ENCODE measurements at places on chromosomes 13 and 19.

GRCh38 chr13:39016787-39017186 lies 21.1 kb downstream of the PROSER1 start:
- no peak for DNase-seq

DNA sequence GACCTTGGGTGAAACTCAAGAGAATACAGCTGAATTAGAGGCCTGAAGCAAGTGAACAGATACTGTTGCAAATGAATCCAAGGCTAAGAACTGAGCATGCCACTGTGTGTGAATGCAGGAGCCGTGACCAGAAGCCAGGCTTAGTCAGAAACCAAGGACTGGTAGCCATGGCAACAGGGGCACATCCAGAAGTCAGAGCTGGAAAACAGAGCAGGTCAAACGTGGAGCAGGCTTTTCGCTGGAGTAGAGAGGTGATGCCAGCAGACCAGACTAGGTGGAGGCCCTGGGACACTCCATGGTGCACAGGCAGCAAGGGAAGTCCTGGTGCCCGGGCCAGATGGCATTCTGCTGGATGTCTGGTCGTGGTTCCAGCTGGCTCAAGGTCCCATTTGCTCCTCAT lies 564.1 kb downstream of the PCDH9 start:
- peak; percentile 93 for DNase-seq

- no peak for DNase-seq
These were observed 5.5 kb downstream of the ZBTB7A start for GRCh38 chr19:4061178-4061682.

DNA sequence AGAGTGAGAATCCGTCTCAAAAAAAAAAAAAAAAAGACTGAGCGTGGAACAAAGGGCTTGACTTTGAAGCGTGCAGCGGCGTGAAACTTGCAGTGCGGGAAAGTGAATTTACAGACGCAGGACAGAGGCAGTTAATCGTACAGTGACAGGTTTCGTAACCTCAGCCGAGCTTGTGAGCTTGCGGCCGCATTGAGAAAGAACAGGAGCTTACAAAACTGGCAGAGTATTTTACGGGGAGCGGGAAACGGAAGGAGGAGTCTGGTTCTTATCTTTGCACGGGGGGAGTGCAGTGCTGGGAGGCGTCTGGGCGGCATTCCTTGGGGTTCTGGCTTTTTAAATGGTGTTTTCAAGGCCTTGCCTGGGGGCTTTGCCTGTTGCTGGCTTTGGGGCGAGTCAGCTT lies 6.0 kb upstream of the BSG start:
- DNase-seq = peak; percentile 78

DNA sequence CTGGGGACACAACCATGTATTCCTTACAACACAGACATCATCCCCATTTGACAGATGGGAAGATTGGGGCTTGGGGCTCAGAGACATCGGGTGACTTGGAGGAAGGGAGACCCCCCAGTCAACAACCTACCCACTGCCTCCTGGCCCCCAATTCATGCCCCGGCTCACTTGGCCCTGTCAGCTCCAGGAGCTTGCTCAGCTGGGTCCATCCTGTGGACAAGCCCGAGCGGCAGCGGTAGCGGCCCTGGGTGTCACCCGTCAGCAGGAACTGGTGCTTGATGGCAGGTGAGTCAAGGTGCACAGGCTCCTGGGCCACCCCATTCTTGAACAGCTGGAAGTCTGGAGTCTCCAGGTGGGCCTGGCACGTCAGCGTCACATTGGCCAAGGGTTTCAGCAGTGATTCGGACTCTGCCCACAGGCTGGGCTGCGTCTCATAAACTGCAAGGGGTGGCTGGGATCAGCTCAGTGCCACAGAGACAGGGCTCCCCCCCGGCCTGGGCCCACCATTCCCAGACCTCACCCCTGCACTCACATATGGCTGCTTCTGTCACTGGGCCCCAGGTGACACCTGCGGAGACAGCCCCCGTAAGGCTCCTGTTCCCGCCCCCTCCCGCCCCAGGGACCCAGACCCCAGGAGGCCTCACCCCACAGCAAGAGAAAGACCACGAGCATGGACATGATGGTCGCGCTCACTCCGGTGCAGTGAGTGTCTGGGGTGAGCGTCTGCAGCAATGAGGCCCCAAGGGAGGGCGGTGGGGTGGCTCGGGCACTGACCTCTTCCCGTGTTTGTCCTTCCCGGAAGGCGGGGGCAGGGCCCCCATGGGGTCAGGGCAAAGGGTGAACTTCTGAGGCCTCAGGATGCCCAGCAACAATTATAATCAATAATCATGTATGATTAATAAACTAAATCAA lies at the start of gene A1BG:
TSS of gene A1BG (minus strand) at position 733 of the 912 bp plus-strand sequence. CDS start at position 678, 55 bp downstream.
- no peak for DNase-seq

- DNase-seq = no peak
These were observed 89.3 kb upstream of the UQCRFS1 start for GRCh38 chr19:29302002-29302928.

DNA sequence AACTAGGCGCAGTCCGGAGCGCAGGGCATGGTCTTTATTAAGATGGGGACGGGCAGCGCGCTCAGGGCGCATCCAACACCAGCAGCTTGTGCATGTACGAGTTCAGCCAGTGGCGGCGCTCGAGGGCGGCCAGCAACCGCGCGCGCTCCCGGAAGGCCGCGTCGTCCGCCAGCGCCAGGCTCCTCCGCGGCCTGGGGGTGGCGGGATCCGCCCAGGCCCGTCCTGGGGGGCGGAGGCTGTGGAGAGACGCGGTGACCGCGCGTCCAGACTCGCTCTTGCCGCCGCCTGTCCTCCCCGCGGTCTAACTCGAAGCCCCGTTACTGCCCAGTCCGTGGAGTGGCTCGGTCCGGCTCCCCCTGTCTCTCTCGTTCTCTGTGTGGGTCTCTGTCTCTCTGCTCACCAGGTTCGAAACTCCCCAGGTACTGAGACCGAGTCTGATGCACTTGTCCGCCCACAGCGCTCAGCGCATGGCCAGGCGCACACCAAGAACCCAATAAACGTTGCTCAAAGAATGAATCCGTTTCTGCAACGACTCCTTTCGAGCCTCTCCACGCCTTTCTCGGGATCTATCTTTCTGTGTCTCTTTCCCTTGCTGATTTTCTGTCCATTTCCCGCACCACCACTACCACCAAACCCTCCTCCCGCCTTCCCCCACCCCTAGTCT lies 702 bp downstream of the PTH2 start:
- peak; percentile 43 for DNase-seq

GRCh38 chr13:92197669-92198068 lies 799.2 kb downstream of the GPC5 start:
- DNase-seq = peak; percentile 66

DNA sequence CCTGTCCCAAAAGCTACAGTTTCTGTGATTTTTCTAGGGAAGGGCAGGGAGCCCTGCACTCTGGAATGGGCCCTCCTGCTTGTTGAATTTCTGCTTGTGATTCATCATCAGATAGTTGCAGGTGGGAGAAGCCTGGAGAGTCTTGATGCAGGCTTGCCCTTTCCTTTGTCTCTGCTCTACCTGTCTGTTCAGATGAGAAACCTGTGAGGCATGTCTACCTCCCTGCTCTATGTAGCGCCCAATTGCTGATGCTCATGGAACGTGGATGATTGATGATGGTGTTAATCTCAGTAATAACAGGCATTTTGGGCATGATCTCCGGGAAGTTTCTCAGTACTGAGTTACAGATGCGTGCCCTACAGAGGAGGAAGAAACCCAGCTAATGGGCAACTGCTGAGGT lies 10.9 kb upstream of the CBY2 start:
- no peak for DNase-seq

DNA sequence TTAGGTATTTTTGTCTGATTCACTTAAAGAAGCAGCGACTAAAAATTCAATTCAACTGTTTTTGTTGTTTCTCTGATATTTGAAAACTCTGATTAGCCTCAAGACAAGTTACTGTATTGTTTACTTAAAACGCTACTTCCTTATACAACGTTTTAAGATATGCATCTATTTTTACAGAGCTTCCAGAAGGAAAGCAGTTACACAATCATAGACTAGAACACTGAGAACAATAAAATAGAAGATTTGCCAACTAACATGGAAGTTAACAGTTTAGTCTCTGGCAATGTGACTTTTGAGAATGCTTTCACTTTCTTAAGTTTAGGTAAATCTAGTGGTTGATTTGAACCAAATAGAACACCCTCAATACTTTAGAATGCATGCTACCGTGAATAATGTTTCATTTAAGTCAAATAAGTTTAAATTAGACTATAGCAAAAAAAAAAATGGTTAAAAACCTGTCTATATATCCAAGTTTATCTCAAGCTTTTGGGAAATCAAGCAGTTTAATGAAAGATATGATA lies 614.8 kb downstream of the DACH1 start:
- no peak for DNase-seq

DNA sequence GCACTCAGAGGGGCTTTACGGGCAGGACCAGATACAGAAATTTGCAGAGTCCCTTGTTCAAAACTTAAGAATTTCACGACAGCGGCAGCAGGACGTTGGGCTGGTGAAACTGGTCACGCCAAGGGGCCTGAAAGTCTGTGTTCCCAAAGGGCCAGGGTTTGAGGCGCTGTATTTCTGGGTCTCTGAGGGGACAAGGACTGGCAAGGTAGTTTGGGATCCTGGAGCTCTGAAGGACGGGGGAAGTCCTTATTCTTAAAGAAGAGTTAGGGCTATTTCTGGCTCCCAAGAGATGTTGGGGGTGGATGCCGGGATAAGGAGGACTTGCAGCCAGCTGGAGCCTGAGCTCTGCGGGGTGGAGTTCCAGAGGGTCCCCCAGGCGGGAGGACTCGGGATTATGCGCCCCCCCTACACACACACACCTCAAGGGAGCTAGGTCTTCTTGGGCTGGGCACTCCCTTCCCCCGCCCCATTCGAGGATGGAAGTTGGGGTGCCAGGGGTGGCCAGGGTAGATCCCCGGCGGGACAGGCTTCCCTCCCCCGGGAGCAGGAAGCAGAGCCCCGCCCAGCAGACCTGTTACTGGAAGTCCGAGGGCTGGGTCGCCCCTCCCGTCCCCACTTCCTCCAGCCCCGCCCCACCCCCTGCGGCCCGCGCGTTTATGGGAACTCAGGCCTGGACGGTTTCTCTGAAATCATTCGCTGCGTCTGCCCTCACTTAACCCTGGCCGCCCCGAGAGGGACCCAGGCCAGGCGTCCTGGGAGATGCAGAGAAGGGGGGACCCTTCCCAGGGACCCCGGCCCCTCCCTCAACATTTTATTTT lies 5.6 kb downstream of the BCL3 start:
- DNase-seq = peak; percentile 72
